ENCODE measurements at places on chromosomes 7 and 10. TPM values are rescaled to one million over a fixed set of nuclear protein-coding genes. Genes with fewer than 3 reads are reported as not detected.
A peak's percentile ranks its signal among the peaks of the same experiment; 100 is the strongest.

DNA sequence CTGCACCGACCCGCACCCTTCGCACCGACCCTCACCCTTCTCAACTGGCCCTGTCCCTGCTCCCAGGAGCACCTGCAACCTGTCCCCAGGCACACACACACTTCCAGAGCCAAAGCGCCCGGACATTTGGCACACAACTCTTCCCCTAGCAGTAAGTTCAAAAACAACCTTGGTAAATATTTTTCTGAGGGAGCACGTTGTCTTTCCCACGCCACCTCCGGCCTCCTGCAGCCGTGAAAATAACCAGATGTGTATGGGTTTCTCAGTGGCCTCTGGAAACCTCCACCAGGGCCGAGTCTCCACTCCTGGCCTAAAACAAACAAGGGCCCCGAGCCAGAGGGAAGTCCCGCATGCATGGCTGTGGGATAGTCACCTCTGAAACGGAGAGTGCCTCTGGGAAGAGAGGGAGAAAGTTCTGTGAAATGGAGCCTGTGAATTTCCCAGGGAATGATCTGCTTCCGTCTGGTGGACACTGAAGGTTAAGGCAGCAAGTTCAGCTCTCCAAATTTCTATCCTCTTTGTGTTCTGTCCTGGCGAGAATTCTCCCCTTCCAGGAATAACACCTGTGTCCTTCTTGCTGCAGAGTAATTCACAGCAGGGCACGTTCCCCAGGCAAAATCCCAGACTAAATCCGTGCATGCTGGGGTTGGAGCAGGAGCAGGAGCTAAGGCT lies 15.8 kb downstream of the PODXL start:
- DNase-seq = no peak
- peak overlapping the region; percentile 29 for H3K27ac ChIP-seq
- no peak overlapping the region for H3K4me3 ChIP-seq
- peaks cover 15% of the 10 kb centered on the region for H3K4me1 ChIP-seq

CYP17A1 gene
- total RNA-seq = not detected

TRIM50 gene
- not detected for total RNA-seq

GLUD1 gene
- 105 TPM for total RNA-seq

ARL4A gene
- 65.0 TPM for total RNA-seq

All from neural crest cell (in vitro differentiated cells).